Activated CD4-positive, alpha-beta T cell treated with anti-CD3 and anti-CD28 coated beads, Interleukin-2, amount 50 U/mL, for 1 hour (primary cell): ENCODE measurements at places on chromosomes 2 and 18.

GRCh38 chr2:215540658-215541057, 104.8 kb upstream of the FN1 start:
- DNase-seq, result no peak

GRCh38 chr2:240557808-240558207, at the start of gene ANKMY1:
TSS of gene ANKMY1 (minus strand) at chr2:240557988. CDS start at chr2:240557335, 653 bp downstream.
- peak; percentile 65 for DNase-seq

DNA sequence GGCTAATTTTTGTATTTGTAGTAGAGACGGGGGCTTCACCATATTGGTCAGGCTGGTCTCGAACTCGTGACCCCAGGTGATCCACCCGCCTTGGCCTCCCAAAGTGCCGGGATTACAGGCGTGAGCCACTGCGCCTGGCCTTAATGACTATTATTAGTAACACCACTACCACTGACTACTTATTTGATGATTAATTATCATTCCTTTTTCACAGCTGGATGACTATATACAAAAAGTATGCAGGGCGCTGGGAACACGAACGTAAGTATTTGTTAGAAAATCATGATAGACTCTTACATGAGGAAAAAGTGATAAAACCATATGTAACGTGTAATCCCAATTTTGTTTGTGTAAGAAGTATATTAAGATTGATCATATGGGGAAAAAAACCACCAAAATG, 21.6 kb downstream of the DARS1 start:
- DNase-seq, result no peak

DNA sequence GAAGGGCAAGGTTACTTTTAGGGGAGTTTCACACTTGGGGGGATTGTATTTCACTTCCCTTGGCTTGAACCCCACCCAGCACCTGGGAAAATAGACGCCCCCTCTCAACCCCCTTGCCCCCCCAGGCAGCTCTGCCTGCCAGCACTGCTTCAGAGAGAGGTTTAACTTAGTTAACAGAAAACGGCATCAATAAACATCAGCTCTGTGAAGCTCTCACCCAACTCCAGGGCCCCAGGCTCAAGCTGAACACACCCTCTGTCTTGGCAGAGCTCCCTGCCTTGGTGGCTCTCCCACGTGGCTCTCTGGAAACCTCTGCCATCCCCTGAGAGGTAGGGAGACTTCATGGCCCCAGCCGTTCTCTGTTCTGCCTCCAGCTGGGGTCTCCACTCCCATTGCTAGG, 244.1 kb downstream of the ACKR3 start:
- no peak for DNase-seq

- DNase-seq, result no peak
Observed at GRCh38 chr2:118942031-118942430, at the start of gene MARCO. TSS of gene MARCO (plus strand) at chr2:118942194. CDS start at chr2:118942301, 107 bp downstream.
